ENCODE measurements at places on chromosomes 3 and 15. TPM values are rescaled to one million over a fixed set of nuclear protein-coding genes. Genes with fewer than 3 reads are reported as not detected.

DNA sequence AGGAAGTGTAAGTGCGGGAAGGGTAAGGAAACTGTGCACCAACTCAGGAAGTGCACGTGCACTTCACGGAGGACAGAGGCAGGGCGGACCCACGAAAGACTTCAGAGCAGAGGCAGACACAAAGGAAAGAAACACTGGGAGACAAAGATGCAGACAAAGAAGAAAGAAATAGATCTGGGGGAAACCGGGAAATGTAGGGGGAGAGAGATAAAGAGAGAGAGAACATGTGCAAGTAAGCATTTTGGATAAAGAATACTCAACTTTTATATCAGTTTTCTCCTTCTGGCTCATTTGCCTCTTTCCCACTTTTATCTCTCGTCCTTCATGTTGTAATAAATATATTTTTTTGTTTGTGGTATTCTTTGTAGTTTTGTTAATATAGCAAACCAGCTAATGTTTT lies 204.2 kb downstream of the WDR72 start:
- H3K27me3 ChIP-seq: peaks cover 10% of the 10 kb centered on the region
- no peak for DNase-seq
- H3K4me3 ChIP-seq: no peak overlapping the region
- no peaks in the 10 kb centered on the region for H3K4me1 ChIP-seq
- no peak overlapping the region for H3K27ac ChIP-seq

- no peaks in the 10 kb centered on the region for H3K36me3 ChIP-seq
- no peaks in the 10 kb centered on the region for H3K4me1 ChIP-seq
- no peak for DNase-seq
- H3K27me3 ChIP-seq: no peaks in the 10 kb centered on the region
- H3K27ac ChIP-seq: no peak overlapping the region
Observed at GRCh38 chr3:25580534-25580933, 84.2 kb downstream of the TOP2B start.

DNA sequence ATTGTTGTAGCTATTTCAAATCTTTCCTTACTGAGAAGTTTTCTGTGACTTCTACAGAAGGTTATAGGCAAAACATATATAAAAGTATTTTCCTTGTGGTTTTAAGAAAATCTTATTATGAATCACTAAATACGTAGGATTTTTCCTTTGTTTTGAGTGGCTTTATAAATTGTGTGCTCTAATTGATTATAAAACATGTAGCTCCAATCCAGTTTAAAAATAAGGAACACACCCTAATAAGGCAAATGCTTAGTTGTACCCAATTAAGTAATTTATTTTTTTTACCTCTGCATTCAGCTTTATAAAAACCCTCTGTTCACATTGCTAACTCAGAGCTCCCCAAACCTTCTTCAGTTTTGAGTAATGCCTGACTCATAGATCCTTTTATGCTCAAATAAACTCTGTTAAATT lies 408.0 kb downstream of the NAALADL2 start:
- no peak for DNase-seq
- no peak overlapping the region for H3K4me3 ChIP-seq
- no peak overlapping the region for H3K27ac ChIP-seq
- H3K36me3 ChIP-seq: no peaks in the 10 kb centered on the region

Gene SNX33
- total RNA-seq: 3.3 TPM

Gene ACOX2
- total RNA-seq: not detected

All from activated naive CD8-positive, alpha-beta T cell treated with anti-CD3 and anti-CD28 coated beads for 36 hours (primary cell).